Activated CD4-positive, alpha-beta T cell treated with anti-CD3 and anti-CD28 coated beads for 36 hours (primary cell): ENCODE measurements at places on chromosomes 11 and 22. TPM values are rescaled to one million over a fixed set of nuclear protein-coding genes. Genes with fewer than 3 reads are reported as not detected.

DNA sequence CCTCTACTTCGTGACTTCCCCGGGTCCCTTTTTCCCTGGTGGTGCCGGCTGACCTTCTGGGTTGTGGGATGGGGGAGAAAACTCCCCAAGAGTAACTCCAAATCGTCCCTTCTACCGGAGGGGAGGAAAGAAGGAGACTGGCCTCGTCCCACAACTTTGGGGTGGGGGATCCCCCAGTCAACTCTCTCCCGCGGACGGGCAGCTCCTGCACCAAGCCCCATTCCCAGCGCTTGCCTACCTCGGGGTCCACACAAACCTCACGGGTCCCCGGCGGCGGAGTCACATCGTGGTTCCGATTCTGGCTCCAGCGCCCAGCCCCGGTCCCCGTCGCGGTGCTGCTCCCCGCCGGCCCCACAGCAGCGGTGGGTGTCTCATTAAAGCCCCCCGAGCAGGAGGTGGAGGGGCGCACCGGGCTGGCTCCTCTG, 317 bp downstream of the BDNF start:
- DNase-seq: no peak
- no peaks in the 10 kb centered on the region for H3K36me3 ChIP-seq
- peaks cover 66% of the 10 kb centered on the region for H3K27me3 ChIP-seq
- H3K27ac ChIP-seq: no peak overlapping the region
- peak overlapping the region; percentile 17 for H3K4me3 ChIP-seq
- H3K4me1 ChIP-seq: peaks cover 25% of the 10 kb centered on the region

GRCh38 chr22:27880778-27881394, 38.2 kb downstream of the PITPNB start:
- H3K4me3 ChIP-seq: no peak overlapping the region
- peaks cover 23% of the 10 kb centered on the region for H3K36me3 ChIP-seq
- H3K4me1 ChIP-seq: peaks cover 24% of the 10 kb centered on the region
- H3K27ac ChIP-seq: no peak overlapping the region

DNA sequence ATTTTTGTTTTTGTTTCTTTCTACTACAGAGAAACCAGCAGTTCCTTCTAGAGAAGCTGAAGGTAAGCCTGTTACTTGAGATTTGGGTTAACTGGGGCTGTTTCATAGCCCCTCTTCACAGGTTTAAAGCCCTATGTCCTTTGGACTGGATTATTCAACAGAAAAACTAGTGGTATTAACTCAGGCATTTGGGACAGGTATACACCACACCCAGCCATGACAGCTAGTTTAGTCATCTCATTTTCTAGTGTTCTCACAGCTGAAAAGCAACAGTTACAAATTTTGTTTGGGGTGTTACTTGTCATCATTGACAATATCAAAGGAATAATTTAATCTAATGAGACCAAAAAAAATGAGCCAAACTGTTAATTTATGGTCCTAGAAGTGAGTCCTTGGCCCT, 14.0 kb downstream of the LAYN start:
- peaks cover 12% of the 10 kb centered on the region for H3K36me3 ChIP-seq
- no peaks in the 10 kb centered on the region for H3K4me1 ChIP-seq
- no peak overlapping the region for H3K4me3 ChIP-seq
- no peak overlapping the region for H3K27ac ChIP-seq

GRCh38 chr22:50173311-50173982, 2.9 kb downstream of the PANX2 start:
- H3K27ac ChIP-seq: no peak overlapping the region
- H3K4me1 ChIP-seq: peaks cover 2% of the 10 kb centered on the region
- no peak overlapping the region for H3K4me3 ChIP-seq
- H3K27me3 ChIP-seq: peaks cover 22% of the 10 kb centered on the region
- no peaks in the 10 kb centered on the region for H3K36me3 ChIP-seq

- no peak overlapping the region for H3K27ac ChIP-seq
- H3K4me3 ChIP-seq: no peak overlapping the region
- no peak for DNase-seq
- no peaks in the 10 kb centered on the region for H3K36me3 ChIP-seq
- no peaks in the 10 kb centered on the region for H3K27me3 ChIP-seq
- no peaks in the 10 kb centered on the region for H3K4me1 ChIP-seq
Measured at GRCh38 chr11:80041136-80042000, 600.5 kb upstream of the TENM4 start.

DNA sequence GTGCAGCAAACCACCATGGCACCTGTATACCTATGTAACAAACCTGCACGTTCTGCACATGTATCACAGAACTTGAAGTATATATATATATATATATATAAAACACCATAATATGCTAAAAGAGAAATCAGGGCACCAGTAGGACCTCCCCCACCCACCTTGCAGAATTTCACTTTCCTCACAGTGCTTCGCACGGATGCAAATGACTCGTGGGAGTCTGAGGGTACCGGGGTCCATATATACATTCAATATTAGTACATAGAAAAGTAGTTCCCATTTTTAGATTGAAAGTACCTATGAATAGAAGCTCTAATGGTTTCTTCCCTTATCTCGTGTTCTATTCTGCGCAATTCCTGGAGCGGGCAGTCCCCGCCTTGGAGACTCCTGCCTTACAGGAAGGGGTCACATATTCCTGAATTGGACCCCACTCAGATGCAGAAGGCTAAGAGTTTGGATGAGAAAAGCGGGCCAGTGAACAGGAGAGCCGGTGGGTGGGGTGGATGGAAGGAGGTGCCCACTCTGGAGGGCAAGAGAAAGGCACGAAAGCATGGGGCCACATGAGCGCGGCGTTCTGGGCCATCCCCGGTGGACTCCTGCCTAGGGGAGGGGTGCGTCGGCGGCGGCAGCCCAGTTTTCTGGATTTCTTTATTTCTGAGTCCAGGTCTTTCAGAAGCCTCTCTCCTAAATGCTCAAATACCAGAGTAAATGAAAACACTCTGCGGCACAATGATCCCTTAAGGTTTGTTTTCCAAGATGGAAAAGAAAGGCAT, 136.3 kb downstream of the ETS1 start:
- no peak overlapping the region for H3K4me3 ChIP-seq
- no peak for DNase-seq
- H3K36me3 ChIP-seq: peaks cover 35% of the 10 kb centered on the region

DNA sequence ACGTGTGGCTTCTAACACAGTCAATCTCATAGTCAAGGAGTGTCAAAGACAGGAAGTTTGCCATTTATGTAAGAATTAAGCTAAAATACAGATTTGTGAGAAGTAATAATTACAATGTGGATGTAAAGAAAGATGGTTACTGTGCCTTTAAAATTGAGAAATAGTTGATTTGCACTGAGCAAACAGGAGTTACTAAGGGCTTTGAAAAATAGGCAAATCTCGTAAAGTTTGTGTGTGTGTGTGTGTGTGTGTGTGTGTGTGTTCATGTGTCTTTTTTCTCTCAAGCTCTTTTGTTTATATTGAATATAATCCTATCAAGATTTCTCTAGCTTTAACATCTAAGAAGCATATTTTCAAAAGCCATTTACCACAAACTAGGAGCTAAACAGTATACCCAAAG, 2284.5 kb downstream of the LRRC4C start:
- H3K27ac ChIP-seq: no peak overlapping the region
- H3K4me1 ChIP-seq: no peaks in the 10 kb centered on the region
- no peaks in the 10 kb centered on the region for H3K36me3 ChIP-seq
- H3K4me3 ChIP-seq: no peak overlapping the region
- H3K27me3 ChIP-seq: no peaks in the 10 kb centered on the region

CRYBB2 gene
- 0.30 TPM for total RNA-seq

CHRM4 gene
- 0.19 TPM for total RNA-seq
